ENCODE measurements at places on chromosomes 4 and X.

DNA sequence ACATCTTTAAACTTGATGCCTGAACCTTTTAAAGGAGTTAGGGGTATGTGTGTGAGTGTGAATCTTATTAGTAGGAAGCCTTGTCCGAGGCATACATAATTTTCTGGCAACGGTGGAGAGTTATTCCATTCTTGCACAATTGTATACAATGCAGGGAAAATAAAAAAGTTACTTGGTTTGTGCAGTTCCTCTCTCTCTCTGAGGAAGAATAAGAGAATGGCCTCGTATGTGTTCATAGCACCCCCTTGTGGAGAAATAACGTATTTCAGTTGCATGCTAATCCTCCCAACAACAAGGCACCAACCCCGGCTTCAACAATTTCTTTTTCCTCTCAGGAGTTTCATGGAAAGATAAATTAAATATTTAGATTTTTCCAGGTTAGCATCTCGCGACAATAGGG is 33.7 kb upstream of the FGF13 start:
- no peaks in the 10 kb centered on the region for H3K4me1 ChIP-seq
- no peaks in the 10 kb centered on the region for H3K27me3 ChIP-seq
- H3K36me3 ChIP-seq: no peaks in the 10 kb centered on the region
- no peak overlapping the region for H3K4me3 ChIP-seq
- no peak overlapping the region for H3K27ac ChIP-seq

DNA sequence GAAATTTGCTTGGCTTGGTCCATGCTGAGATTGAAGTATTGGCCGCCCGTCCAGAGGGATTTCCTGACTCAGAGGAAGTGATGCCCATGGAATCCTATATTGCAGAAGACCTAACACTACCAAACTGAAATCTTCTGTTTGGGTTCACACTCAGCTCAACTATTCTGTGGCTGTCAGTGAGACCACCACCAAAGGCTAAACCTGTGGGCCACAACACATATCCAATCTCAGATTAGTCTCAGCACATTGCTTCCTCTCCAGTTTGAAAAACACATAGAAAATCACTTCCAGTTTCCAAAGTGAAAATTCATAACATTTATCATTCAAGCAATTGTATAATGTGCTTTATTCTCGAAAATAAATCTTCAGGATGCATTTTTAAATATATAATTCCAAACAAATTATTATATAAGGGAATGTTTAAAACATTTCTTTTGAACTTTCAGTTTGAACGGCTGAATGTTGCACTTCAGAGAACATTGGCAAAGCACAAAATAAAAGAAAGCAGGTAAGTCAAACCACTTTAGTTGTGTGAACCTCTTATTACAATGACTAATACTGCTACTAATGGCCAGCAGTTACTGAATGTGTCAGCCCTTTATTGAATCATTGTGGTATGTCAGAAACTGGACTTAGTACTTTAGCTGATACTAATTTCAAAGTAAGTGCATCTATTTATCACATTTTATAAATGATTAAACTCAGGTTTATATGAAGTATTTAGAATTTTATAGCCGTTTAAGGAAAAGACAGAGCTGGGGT is 37.0 kb downstream of the GUCY1A1 start:
- no peaks in the 10 kb centered on the region for H3K36me3 ChIP-seq
- DNase-seq: no peak
- H3K4me3 ChIP-seq: no peak overlapping the region

DNA sequence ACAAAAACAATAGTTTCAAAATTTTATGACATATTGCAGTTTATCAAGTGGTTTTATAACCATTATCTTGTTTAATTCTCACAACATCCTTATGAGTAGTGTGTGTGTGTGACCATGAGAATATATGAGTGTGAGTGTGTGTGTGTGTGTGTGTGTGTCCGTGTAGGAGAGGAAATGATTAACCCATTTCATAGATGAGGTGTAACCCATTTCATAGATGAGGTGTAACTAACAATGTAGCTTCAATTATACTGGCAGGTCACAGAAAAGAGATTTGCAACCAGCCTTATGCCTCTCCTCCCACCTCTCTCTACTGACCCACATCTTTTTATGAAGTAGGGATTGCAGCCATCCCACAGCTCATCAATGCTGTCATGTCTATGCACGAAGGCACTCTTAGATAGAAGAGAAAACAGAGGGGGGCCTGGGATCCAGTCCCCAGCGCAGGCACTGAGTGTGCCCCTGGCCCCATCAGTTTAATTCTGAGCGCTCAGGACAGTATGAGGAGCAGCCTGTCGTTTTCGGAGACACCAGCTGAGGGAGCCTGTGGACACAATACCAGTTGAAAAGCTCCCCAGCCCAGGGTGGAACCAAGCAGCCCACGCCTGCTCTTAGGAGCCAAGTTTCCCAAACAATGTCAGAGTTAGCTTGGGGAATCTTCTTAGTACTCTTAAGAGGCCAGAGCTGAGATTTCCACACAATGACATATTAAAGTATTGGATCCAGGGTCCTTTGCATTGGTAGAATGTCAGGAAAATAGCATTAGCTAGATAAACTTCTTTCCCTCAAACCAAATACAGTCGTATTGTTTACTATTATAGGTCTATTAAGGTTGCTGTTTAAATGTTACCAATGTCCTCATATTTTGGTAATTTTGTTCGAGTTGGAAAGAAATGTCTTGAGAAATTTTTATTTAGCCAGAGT is 88.6 kb downstream of the PALLD start:
- no peaks in the 10 kb centered on the region for H3K36me3 ChIP-seq
- DNase-seq: peak; percentile 92
- H3K27me3 ChIP-seq: no peaks in the 10 kb centered on the region
- H3K27ac ChIP-seq: peak overlapping the region; percentile 74

- no peak overlapping the region for H3K4me3 ChIP-seq
- H3K4me1 ChIP-seq: no peaks in the 10 kb centered on the region
- no peaks in the 10 kb centered on the region for H3K27me3 ChIP-seq
- no peak overlapping the region for H3K27ac ChIP-seq
- no peak for DNase-seq
Measured at GRCh38 chr4:188603646-188604045, 464.4 kb downstream of the TRIML1 start.
